ENCODE measurements at places on chromosomes 12 and 14.
A peak's percentile ranks its signal among the peaks of the same experiment; 100 is the strongest.

DNA sequence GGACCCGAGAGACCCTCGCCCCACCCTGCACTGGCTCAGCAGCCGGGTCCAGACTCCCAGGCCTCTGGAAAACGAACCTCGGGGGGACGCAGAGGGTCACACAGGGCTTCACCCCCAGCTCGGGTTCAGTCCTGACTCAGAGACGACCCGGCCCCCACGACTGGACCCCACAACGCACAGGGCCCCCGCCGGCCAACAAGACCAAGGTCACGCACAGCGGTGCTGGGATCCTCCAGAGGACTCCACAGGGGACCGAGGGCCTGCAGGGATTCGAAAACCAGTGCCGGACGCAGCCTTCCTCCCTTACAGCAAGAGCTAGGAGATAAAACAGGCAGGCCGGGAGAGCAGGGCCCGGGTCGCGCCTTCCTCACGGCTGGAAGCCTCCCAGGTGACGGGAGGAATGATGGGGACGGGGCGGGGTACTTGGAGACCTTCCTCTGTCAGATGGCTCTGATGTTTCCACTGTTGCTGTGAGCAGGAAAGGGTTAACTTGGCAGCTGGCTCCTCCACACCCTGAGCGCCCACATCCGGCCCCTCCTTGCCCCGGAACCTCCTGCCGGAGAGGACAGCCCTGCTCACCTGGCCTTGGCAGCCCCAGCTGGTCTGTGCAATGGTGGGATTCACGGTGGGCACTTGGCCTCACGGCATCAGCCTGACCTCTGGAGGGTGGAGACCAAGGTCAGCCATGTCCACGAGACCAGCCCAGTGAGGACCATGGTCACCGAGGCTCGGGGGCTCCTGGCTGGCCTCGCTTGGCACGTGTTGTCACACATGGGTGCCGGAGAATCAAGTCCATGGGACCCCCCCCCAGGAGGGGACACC, 46.2 kb downstream of the GALNT9 start:
- DNase-seq, result no peak

GRCh38 chr12:91958816-91959215, 186.8 kb downstream of the BTG1 start:
- DNase-seq, result no peak

DNA sequence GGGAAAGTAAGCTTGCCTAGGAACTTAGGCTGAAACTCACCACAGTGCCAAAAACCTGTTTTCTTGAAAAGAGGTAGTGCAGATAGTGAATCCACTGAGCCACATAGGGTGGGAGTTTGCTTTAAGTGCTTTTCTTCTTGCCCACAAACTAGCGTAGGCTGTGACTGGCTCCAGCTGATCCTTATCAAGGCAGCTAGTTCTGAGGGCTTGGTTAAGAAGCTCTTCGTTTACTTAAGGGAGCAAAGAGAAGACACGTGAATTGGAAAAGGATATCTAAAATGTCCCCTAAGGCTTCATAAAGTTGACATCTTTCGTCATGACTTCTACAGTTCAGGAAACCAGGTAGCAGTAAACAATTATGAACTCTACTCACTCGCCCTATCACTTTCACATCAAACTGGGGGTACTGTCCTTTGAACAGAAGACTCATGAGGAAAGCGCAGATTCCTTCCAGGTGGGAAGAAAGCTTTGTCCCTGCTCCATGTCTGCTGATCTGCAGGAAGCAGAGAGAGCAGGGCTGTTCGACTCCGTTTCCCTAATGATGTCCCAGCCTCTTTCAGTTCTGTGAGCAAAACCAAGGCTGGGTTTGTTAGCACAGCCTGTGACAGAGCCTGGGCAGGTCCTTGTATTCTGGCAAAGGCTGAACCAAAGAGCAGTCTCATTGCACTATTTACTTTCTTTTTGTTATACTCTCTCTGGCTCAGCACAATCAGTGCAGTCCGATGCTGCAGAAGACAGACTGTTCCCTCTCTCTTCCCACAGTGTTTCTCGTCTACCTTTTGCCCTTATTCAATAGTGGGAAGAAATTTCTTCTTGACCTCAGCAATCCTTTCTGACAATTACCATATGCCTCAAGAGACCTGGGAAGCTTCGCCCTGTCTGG, 93.5 kb upstream of the ETV6 start:
- DNase-seq, result no peak

- no peak for DNase-seq
These were observed 215.6 kb upstream of the DDHD1 start for GRCh38 chr14:53368711-53369201.

DNA sequence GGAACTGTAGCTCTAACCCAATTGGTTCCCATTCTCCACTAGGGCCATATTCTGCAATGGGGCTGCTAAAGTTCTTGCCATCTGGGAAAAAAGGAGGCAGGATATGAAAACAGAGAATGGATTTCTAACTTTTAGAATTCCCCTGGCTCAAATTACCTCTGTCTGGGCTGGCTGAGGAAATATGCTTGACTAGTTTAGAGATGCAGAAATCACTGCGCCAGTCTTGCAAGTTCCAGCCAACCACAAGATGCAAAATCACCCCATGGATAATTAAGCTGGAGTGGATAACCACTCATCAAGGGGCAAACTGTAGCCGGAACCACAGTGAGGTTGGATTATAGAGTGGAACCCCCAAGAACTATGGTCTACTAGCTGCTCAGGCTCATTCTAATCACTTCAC, 126.3 kb downstream of the RALGAPA1 start:
- no peak for DNase-seq

GRCh38 chr12:128613837-128614590, 209.7 kb downstream of the SLC15A4 start:
- DNase-seq, result no peak

- no peak for DNase-seq
These were observed 109.2 kb downstream of the KIF26A start for GRCh38 chr14:104247336-104248202.

DNA sequence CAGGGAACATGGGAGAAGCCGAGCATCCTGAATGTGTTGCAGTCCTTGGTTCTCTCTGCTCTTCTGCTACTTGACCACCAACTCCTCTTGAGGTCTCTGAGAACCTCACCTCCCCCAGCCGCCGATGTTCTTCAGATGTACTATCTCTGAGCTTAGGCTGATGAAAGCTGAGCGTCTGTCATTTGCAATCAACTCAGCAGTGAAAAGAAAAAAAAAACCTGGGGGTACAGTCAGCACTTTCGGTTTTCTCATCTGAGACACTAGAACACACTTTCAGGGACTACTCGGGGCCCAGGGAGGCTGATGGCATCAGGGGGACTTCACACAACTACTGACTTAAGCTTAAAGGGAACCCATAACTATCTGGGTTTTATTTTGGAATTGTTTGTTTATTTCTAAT, 9.6 kb upstream of the FLVCR2 start:
- DNase-seq, result no peak

DNA sequence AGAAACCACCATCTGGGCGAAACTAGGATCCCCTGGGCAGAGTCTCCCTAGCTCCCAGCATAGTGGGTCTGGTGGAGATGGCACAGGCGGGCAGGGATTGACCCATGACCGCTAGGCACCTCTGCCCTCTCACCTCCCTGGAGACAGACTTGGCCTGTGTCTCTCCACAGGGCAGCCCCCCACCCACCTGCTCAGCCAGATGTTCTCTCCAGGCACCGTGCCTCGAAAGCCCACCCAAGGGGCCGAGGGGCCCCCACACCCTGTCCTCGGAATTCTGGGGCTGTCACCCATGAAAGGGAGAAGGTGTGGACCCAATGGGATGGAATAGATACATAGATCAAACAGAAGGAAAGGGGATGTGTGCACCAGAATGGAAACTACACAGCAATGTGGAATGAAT, 229.1 kb upstream of the RTL1 start:
- DNase-seq, result no peak

- DNase-seq, result no peak
These were observed 31.1 kb downstream of the ATF7 start for GRCh38 chr12:53594897-53595615.

DNA sequence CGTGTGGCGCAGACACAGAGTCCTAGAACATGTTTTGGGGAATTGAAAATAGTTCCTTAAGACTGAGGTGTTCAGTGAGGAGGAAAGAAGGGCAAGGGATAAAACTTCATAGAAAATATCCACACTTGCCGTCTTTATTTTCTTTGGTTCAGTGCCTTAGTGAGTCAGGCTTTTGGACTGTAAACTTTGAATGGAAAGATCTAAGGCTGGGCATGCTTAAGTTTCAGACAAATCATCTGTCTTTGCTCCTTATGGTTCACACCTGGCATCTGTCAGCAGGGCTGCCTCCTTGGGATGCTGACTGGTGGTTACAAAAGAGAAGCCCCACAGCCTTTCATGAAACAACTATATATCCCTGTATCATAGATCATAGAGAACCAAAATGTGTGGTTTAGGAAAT, 136.3 kb upstream of the PRICKLE1 start:
- DNase-seq, result no peak

GRCh38 chr12:109718390-109718789, 4.8 kb downstream of the FAM222A start:
- DNase-seq, result no peak

- DNase-seq, result peak; percentile 52
These were observed at the start of gene NUDT14 for GRCh38 chr14:105180592-105181548. NUDT14 (minus strand) TSS chr14:105181312; CDS start chr14:105181209, 103 bp downstream.

Data from NCI-H1694 (cell line).